Hypothalamus (tissue), 51 donors: ENCODE measurements at places on chromosomes 7 and 10.

DNA sequence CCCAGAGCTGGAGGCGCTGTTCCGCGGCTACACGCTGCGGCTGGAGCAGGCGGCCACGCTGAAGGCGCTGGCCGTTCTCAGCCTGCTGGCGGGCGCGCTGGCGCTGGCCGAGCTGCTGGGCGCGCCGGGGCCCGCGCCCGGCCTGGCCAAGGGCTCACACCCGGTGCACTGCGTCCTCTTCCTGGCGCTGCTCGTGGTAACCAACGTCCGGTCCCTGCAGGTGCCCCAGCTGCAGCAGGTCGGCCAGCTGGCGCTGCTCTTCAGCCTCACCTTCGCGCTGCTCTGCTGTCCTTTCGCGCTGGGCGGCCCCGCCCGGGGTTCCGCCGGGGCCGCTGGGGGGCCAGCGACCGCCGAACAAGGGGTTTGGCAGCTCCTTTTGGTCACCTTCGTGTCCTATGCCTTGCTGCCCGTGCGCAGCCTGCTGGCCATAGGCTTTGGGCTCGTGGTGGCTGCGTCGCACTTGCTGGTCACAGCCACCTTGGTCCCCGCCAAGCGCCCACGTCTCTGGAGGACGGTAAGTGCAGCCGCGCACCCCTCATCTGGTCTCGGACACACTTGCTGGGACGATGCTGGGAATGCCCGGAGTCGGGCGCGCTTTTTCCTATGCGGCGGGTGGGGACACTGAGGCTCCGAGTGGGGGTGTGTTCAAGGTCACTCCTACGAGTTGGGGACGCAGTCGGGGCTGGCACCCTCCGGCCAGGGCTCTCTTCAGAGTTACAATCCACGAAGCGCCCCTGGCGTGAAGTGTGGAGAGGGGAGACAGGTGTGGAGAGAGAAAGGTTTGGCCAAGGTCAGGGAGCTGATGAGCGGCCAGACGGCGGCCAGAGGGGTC lies 717 bp downstream of the ADCY1 start:
- no peak for DNase-seq

GRCh38 chr10:58894929-58895328 lies 281.5 kb upstream of the PHYHIPL start:
- DNase-seq = no peak

DNA sequence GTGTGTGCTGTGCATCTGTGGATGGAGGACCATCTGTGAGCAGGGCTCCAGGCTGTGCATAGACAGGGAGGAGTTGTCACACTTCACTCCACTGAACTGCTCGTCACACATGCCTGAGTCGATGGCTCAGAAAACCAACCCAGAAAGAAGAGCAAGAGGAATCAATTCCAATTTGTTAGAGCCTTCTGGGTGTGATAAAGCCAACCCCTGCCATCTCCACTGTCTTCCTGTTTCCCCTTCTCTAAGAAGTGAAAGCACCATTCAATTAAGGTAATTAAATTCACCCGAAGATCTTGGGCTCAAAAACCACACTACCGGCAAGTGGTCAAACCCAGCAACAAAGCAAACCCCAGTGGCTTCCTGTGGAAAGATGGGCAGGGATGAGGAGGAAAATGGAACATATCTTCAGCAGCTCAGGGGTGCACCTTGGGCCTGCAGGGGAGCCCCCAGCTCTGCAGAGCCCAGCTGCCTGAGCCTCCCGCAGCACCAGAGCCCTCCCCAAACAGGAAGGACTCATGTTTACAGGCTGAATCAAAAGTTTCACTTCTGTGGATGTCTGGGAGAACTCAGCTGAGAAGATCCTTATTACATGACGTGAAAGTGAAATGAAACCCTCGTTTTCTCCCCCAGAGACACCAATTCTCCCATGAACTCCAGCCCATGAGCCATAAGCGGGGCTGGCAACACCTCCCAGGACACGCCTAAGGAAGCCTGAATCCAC lies 10.9 kb downstream of the C10orf71 start:
- no peak for DNase-seq

GRCh38 chr7:84912993-84913635 lies 273.7 kb downstream of the SEMA3D start:
- no peak for DNase-seq

DNA sequence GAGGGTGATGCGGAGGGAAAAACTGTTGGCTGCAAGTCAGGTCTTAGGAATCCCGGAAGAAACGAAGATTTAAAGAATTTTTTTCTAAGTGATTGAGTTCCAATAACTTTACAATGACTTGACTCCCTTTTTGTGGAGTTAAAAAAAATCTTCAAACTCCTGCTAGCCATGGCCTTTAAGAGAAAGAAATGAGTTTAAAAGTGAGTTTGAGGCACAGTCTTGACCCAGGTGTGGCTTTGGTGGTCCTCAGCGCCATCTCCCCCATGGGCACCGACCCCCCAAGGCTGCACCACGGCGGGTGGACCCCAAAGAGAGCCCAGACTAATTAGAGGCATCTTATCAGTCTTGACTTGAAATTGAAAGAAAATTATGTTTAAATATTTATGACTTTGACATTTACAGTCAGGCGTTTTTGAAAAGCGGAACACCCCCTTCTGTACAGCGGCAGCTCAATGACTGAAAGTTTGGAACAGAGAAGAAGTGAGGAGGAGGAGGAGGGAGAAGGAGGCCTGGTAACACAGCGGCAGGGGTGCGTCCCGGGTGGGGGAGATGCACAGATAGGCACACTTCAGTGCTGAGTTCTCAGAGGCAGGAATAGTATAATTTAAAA lies 349.6 kb downstream of the DNAJB6 start:
- DNase-seq = no peak

DNA sequence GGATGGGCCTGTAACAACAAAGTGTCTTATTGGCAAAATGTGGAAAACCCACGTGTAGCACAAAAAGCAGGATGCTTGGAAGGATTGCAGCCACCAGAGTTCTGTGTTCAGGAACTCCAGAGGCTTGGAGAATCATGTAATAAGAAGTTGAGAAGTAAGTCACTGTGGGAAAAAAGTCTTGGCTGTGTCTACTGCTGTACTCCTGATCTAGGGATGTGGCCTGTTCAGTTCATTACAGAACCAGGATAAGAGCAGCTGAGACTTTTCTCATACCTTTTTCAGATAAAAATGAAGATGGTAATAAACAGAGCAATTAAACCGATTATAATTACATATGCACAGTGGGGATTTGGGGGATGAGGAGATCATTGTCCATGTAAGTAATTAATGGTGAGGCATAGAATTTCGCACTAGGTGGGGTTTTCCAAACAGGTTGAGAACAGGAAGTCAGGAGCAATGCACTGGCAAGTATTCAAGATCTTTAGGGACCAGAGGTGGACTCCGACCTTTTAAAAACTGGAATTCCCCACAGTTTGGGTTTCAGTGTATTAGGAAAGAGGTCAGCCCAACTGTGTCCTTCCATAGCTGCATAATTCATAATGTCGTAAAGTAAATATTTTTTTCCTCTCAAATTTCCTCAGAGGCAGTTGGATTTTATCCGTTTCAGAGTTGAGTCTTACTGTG lies 281.7 kb downstream of the FRMD4A start:
- no peak for DNase-seq

DNA sequence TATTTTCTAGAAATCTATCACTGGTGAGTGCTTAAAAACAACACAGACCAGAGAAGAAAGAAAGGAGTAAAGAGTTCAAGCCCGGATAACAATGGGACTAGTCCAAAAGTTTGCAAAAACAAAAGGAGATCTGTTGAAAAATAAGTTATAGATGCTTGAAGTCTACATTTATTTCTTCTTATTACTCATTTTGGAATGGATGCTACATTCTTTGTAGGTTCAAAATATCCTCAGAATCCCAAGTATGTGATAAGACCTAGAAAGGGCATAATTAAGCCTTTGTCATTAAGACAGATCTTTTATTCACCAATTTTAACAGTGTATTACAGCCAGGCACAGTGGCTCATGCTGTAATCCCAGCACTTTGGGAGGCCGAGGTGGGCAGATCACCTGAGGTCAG lies 42.7 kb upstream of the ITGB8 start:
- DNase-seq = no peak

DNA sequence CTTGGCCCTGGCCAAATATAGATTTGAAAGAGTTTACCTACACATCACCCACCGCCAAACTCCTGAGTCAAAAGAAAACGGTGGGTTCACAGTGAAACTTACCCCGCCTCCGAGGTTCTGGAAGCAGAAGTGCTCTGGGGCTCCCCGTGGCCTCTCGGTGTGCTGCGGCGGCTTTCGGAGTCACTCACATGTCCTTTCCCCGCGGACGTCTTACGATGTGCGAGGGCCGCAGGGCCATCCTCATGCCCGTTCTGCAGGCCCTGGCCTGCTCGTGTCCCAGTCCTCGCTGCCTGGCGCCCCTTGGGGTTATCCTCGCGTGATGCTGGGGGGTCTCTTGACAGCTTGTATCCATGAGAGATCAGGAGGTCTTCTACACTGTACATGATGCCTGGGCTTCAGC lies 12.0 kb downstream of the JCAD start:
- DNase-seq = no peak

DNA sequence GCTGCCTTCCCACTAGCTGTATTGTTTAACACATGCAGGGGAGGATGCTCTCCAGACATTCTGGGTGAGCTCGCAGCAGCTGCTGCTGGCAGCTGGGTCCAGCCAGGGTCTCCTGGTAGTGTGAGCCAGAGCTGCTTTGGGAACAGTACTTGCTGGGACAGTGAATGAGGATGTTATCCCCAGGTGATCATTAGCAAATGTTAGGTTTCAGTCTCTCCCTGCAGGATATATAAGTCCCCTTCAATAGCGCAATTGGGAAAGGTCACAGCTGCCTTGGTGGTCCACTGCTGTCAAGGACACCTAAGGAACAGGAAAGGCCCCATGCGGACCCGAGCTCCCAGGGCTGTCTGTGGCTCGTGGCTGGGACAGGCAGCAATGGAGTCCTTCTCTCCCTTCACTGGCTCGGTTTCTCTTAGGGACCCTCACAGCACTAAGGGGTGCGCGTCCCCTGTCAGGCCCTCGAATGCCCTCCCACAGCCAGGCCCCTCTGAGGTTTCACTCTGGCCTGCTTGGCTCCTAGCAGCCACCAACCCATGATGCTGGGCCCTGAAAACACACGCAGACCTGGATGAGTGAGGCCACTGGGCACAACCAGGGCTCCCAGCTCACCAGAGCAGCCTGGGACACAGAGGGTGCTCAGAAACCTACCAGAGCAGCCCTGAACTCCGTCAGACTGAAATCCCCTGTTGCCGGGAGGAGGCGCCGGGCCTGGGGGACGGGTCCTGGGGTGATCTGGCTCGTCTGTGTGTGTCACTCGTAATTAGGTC lies 173.0 kb upstream of the LANCL2 start:
- DNase-seq = no peak

GRCh38 chr7:45237788-45238461 lies 80.3 kb downstream of the RAMP3 start:
- no peak for DNase-seq

- no peak for DNase-seq
These were observed 253.4 kb downstream of the USP6NL start for GRCh38 chr10:11358011-11358410.

DNA sequence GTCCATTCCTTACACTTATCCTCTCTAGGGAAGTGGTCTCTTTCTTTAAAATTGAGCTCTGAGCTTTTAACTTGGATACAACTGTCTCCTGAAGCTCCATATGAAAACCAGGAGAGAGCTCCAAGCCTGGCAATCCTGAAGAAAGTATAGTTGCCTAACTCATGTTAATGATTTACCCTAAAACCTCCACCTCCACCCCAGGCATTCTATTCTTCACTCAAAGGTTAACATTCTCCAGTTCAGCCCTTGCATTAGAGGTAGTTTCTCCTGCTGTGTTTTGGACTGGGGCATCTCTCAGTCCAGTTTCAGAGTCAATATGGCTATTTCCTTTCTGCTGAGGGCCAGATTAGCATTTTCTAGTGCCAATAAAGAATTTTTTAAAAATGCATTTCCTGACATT lies 195.5 kb downstream of the SLC25A13 start:
- DNase-seq = no peak

DNA sequence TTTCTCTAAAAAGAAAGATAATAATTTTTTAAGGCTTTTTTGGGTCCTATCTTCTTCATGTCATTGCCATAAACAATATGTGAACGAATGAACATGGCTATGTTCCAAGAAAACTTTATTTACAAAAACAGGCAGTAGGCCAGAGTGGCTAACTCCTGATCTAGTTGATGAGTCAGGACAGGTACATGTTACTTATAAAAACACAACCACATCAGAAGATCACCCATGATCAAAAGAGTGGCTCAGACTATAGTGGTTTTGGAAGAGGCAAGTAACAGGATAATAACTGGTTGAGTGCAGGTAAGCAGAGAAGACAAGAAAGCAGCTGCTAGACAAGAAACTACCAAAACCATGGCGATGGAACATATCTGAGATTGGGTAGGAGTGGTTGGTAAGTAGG lies 468.7 kb downstream of the KCNMA1 start:
- no peak for DNase-seq

DNA sequence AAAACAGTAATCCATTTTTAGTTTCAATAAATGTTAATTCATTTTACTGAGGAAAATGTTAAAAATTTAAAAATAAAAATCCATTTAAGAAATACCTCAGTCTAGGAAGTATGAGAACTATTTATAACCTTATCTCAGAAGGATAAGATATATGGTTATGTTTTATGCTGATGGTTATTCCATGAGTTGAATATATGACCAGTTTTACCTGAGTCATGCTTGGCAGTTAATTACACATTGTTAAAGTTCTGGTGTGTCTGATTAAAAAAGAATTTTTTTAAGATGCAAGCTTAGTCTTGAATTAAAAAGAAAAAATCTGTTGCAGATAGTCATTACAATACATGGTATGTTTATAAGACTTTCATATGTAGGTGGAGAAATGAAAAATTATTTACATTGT lies 191.7 kb downstream of the ARL4A start:
- DNase-seq = no peak

DNA sequence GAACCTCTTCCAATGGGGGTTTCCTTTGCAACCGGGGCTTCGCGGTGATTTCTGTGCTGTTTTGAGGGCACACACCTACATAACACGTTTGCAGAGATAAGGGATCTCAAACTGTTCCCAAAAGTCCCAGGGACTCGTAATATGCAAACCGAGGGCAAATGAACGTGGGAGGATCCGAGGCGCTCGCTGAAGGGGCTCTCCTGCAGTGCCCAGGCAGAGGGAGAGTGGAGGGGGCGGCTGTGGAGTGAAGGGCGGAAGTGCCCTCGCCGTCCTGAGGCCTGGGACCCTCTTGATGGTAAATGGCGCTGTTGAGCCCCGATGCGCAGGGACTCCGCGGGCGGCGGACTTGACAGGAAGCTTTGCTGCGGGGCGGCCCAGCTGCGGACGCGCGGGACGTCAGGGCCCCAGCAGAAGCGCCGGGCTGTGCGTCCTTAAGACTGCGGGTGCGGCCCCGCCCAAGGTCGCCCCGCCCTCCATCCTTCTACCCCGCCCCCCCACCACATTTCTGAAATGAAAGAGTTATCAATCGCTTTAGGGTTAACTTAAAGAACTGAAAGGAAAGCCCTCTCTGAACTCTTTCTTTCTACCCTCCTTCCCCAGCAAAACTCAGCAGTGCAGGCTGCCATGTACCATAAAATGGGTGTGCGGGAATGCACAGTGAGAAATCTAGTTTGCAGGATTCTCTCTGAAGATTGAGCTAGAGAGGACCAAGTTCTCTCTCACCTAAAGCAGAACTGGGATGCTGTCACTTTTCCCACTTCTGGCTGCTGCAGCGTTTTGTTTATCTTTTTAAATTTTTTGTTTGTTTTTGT lies 151.8 kb upstream of the YAE1 start:
- peak; percentile 7 for DNase-seq

- no peak for DNase-seq
These were observed 458.1 kb downstream of the HTR7 start for GRCh38 chr10:90399782-90400181.

GRCh38 chr7:156458011-156458410 lies 182.6 kb upstream of the RNF32 start:
- DNase-seq = no peak

GRCh38 chr10:103592186-103593021 lies 98.9 kb downstream of the NEURL1 start:
- DNase-seq = no peak

- DNase-seq = no peak
These were observed 24.1 kb upstream of the PDGFA start for GRCh38 chr7:543501-544337.
